Panc1 (cell line): ENCODE measurements at places on chromosomes 5 and 9. TPM values are rescaled to one million over a fixed set of nuclear protein-coding genes. Genes with fewer than 3 reads are reported as not detected.

FAM53C gene
- total RNA-seq, result 50.4 TPM

FAM221B gene
- total RNA-seq, result not detected

DNA sequence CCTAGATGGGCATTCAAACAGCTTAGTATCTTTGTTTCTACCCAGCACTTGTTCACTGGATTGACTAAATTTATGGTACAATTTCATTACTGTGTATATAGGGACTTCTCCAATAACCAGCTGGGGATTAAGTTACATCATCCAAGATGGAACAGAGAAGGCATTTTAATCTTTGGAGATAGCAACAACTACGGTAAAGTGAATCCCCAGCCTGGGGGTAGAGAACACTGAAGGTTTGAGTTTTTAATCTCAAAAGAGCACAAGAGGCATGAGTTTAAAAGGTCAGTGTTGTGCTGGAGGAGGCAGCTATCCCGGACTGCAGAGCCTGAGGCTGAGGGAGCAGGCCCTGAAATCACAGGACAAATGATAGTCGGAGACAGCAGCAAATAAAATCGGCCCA, 28.6 kb downstream of the DDX31 start:
- DNase-seq, result no peak
- no peak overlapping the region for H3K27ac ChIP-seq
- no peaks in the 10 kb centered on the region for H3K4me1 ChIP-seq
- H3K4me3 ChIP-seq, result no peak overlapping the region
- peaks cover 5% of the 10 kb centered on the region for H3K36me3 ChIP-seq

GRCh38 chr5:405421-405820, 37.6 kb upstream of the EXOC3 start:
- no peaks in the 10 kb centered on the region for H3K27me3 ChIP-seq
- H3K4me1 ChIP-seq, result no peaks in the 10 kb centered on the region
- no peak overlapping the region for H3K27ac ChIP-seq
- H3K36me3 ChIP-seq, result no peaks in the 10 kb centered on the region
- no peak overlapping the region for H3K4me3 ChIP-seq

- H3K36me3 ChIP-seq, result no peaks in the 10 kb centered on the region
- no peaks in the 10 kb centered on the region for H3K4me1 ChIP-seq
- no peak overlapping the region for H3K27ac ChIP-seq
These were observed 38.4 kb upstream of the SMIM15 start for GRCh38 chr5:61200582-61201155.

DNA sequence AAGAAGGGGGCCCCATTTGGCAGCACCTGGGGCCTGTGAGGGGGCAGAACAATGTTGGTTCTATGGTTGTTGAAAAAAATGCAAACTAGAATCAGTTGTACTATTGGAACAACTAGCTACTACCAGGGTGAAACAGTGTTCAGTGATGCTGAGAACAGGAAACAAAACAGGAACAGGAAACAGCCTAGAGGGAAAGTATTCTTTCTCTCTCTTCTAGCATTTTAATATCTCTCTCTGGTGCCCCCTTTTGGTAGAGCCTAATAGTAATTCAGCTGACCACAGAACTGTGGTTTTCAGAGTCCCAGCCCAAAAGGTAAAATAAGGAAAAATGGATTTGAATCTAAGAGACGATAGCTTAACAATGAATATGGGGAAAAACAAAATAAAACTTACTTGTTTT, 138.0 kb upstream of the KCNN2 start:
- H3K4me3 ChIP-seq, result no peak overlapping the region
- no peak overlapping the region for H3K27ac ChIP-seq
- no peaks in the 10 kb centered on the region for H3K27me3 ChIP-seq

GRCh38 chr9:14092344-14092743, 221.6 kb downstream of the NFIB start:
- H3K4me1 ChIP-seq, result peaks cover 5% of the 10 kb centered on the region
- H3K27me3 ChIP-seq, result no peaks in the 10 kb centered on the region
- no peak overlapping the region for H3K27ac ChIP-seq
- DNase-seq, result no peak
- H3K36me3 ChIP-seq, result no peaks in the 10 kb centered on the region
- H3K4me3 ChIP-seq, result no peak overlapping the region

GRCh38 chr5:76608833-76609232, 14.4 kb downstream of the F2RL2 start:
- H3K27me3 ChIP-seq, result no peaks in the 10 kb centered on the region
- H3K4me1 ChIP-seq, result no peaks in the 10 kb centered on the region
- no peaks in the 10 kb centered on the region for H3K36me3 ChIP-seq
- H3K27ac ChIP-seq, result no peak overlapping the region
- H3K4me3 ChIP-seq, result no peak overlapping the region
- DNase-seq, result no peak

DNA sequence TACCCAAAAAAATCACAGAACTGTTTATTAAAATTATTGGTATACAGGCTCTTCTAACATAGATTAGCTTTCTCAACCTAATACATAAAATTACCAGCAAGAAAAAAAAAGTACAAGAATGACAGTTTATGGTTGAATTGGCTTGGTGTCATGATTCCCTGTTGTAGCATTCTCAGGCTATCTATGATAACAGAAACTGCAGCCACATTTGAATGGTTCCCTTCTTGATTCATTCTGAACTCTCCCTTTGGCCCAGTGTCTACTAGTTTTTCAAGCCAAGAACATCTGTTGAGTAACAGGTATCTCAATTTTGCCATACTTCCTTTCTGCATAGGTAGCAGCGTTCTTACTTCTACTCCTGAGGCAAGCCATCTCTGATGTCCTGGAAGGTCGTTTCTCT, 3.0 kb downstream of the SPIN1 start:
- no peak for DNase-seq
- no peak overlapping the region; the same call in 1 of the 2 replicates for H3K27ac ChIP-seq
- H3K36me3 ChIP-seq, result peaks cover 2% of the 10 kb centered on the region; the same call in 1 of the 2 replicates
- peaks cover 18% of the 10 kb centered on the region; the same call in 1 of the 2 replicates for H3K4me1 ChIP-seq
- no peaks in the 10 kb centered on the region for H3K27me3 ChIP-seq

GRIA1 gene
- not detected for total RNA-seq

- no peak overlapping the region for H3K27ac ChIP-seq
- no peak for DNase-seq
- no peaks in the 10 kb centered on the region for H3K4me1 ChIP-seq
- 0 out of 2 replicates have a peak, but pooled peaks cover under 1% of the 10 kb centered on the region for H3K27me3 ChIP-seq
- H3K36me3 ChIP-seq, result no peaks in the 10 kb centered on the region
These were observed 474.6 kb upstream of the WWC1 start for GRCh38 chr5:167816864-167817263.

DNA sequence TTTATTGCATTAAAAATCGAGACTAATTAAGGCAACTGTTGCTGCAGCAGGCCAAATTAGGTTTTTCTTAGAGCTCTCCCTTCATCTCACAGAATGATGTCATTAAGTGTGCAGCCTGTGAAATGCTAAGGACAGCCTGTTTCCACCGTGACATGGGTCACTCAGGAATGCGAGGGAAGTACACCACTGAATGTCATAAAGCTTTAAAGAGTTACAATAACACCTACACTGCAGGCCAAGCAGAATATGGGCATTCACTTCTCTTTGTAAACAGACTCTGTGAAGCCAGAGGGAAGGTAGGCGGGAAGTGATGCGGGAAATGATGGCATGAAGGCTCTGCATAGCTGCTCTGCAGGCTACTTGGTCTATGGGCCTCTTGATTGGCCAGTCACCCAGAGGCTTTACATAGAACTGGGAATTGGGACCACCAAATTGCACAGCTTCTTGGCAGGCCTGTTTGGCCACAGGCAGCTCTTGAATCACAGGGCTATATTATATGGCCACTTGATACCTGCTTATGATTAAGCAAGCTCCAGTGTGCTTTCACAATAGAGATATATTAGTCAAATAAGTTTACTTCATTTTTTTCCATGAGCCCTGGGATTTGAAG, 28.4 kb upstream of the AOPEP start:
- DNase-seq, result no peak
- no peak overlapping the region for H3K27ac ChIP-seq
- no peaks in the 10 kb centered on the region for H3K36me3 ChIP-seq
- H3K27me3 ChIP-seq, result no peaks in the 10 kb centered on the region

GRCh38 chr9:113594484-113595299, 131.2 kb downstream of the RGS3 start:
- no peak for DNase-seq
- H3K4me3 ChIP-seq, result peak overlapping the region; percentile 55
- H3K36me3 ChIP-seq, result no peaks in the 10 kb centered on the region
- peak overlapping the region; percentile 79 for H3K27ac ChIP-seq
- H3K27me3 ChIP-seq, result no peaks in the 10 kb centered on the region
- peaks cover 5% of the 10 kb centered on the region for H3K4me1 ChIP-seq

ZNF879 gene
- total RNA-seq, result 5.9 TPM

- no peak for DNase-seq
- no peaks in the 10 kb centered on the region for H3K27me3 ChIP-seq
- H3K27ac ChIP-seq, result no peak overlapping the region
- H3K4me3 ChIP-seq, result peak overlapping the region; percentile 60
- H3K36me3 ChIP-seq, result no peaks in the 10 kb centered on the region
These were observed 47.8 kb upstream of the PSD2 start for GRCh38 chr5:139747583-139748504.

GRCh38 chr5:177473443-177474001, at the start of gene DBN1:
Gene DBN1 (minus strand): TSS chr5:177473634. CDS start chr5:177473521, 113 bp downstream.
- H3K27me3 ChIP-seq, result no peaks in the 10 kb centered on the region
- DNase-seq, result no peak
- H3K4me3 ChIP-seq, result peak within 1 kb of the TSS; percentile 75
- no peaks in the 10 kb centered on the region; the same call in 1 of the 2 replicates for H3K36me3 ChIP-seq
- peaks cover 34% of the 10 kb centered on the region for H3K4me1 ChIP-seq

CYSRT1 gene
- total RNA-seq, result 0.67 TPM

NUTM2G gene
- not detected for total RNA-seq
